ENCODE measurements at places on chromosomes 7 and 10.

- ATAC-seq, result no peak
These were observed 9.1 kb downstream of the COMTD1 start for GRCh38 chr10:75226656-75227055.

DNA sequence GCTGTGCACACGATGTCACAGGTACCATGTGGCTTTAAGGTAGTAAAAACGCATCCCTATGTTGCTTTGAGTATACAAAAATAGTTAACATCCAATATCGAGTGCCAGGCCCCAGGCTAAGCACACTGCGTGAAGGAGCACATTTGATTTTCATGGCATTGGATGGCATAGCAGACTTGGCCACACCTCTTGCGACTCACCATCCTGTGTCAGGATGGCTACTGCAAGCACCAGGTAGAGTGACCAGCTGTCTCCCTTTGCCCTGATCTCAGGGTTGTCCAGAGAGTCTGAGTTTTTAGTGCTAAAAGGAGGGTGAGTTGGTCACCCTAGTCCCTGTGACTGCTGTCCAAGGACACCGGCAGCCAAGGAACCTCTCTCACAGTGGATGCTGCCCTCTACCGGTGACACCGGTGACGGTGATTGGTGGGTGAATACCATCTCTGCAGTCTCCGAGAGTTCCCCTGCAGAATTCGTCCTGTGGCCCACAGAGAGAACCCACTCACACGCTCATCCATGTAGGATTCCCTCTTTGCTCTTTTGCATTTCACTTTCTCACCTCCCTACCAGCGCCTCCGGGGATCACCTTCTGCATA, 76.1 kb downstream of the BICC1 start:
- ATAC-seq, result no peak

DNA sequence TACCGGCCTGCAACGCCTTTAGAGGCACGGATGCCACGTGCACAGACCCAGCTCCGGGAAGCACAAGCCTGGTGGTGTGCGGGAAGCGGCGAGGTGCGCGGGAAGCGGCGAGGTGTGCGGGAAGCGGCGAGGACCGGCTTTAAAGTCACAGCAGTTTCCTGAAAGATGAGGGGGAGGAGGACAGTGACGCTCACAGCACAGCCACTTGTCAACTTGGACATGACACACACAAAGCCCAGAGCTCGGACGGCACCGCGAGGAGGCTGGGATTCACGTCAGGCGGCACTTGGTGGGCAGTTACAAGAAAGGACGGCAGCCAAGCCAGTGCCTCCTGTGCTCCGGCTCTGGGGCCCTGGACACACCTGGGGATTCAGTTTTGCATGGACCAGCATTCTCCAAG, 525.9 kb downstream of the DNAJB6 start:
- no peak for ATAC-seq

GRCh38 chr7:47435889-47436312, 146.0 kb downstream of the TNS3 start:
- ATAC-seq, result peak; percentile 86

DNA sequence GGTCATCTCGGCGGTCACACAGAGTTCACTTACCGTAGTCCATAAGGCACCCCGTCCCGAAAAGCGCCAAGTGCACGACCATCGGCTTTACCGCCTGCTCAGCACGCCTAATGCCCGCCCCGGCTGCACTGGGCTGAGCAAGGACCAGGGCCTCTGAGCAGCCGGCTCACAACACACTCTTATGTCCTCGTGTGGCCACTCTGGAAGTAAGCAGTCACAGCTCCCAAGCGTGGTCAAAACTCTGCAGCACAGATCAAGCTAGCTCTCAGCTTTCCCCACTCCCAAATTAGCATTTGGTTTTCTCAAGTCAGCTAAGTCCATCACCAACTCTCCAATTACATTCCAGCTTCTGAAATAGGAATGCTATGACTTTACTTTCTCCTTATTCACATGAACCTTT, 57.7 kb downstream of the MAD1L1 start:
- peak; percentile 85 for ATAC-seq
